ENCODE measurements at places on chromosomes 11 and 22.
A peak's percentile ranks its signal among the peaks of the same experiment; 100 is the strongest.

DNA sequence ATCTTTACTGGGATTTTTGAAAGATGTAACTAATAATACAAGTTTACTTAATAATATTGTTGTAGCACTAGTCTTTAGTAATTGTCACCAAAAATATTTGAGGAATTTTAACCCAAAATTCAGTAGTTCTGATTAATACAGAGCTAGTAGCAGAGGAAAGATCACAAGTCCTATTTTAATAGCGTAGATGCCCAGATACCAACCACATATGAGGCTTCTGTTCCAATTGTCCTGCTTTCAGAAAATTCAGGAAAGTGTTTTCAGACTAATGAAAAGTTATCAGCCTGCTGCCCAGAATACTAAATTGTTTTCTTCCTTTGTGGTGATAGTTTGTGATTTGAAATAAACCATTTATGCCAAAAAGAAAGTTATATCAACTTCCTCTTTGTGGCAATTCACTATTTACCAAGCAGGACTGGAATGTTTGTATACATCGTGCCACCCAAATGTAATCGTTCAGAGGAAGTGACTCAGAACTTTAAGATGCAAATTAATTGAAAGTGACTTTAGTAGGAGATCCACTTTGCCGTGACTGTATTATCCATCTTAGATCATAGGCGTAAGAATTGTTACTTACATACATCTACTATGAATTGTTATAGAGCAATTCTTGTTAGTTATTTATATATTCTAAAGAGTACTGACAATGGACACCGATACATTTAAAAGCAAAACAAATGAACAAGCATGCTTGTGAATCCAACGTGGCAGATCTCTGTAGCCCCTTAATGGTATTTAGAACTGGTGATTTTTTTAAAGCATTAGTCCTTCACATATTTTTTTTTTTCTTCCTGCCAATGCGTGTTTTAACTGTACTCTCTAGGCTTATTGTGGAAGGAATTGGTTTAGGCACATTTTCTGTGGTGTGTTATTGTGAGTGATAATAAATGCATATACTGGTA, 231.0 kb downstream of the DDX10 start:
- no peak for DNase-seq

GRCh38 chr11:128579798-128580504, 7.4 kb downstream of the ETS1 start:
- no peak for DNase-seq

DNA sequence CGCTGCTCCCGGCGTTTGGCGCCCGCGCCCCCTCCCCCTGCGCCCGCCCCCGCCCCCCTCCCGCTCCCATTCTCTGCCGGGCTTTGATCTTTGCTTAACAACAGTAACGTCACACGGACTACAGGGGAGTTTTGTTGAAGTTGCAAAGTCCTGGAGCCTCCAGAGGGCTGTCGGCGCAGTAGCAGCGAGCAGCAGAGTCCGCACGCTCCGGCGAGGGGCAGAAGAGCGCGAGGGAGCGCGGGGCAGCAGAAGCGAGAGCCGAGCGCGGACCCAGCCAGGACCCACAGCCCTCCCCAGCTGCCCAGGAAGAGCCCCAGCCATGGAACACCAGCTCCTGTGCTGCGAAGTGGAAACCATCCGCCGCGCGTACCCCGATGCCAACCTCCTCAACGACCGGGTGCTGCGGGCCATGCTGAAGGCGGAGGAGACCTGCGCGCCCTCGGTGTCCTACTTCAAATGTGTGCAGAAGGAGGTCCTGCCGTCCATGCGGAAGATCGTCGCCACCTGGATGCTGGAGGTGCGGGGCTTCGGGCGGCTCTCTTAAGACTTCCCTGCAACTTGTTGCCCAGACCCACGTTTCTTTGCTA, at the start of gene CCND1:
Gene CCND1, plus strand, starts transcription at position 162 of the 587 bp plus-strand sequence. Its CDS starts 158 bp downstream, at position 320.
- peak; percentile 29 for DNase-seq

- no peak for DNase-seq
Observed at GRCh38 chr11:88104408-88104807, 70.8 kb downstream of the RAB38 start.

- DNase-seq = no peak
Observed at GRCh38 chr11:73467505-73467904, 91.3 kb downstream of the RELT start.

GRCh38 chr22:30506507-30506968, 1.0 kb upstream of the SEC14L4 start:
- DNase-seq = peak; percentile 11

GRCh38 chr11:79335681-79336080, 105.1 kb downstream of the TENM4 start:
- no peak for DNase-seq

DNA sequence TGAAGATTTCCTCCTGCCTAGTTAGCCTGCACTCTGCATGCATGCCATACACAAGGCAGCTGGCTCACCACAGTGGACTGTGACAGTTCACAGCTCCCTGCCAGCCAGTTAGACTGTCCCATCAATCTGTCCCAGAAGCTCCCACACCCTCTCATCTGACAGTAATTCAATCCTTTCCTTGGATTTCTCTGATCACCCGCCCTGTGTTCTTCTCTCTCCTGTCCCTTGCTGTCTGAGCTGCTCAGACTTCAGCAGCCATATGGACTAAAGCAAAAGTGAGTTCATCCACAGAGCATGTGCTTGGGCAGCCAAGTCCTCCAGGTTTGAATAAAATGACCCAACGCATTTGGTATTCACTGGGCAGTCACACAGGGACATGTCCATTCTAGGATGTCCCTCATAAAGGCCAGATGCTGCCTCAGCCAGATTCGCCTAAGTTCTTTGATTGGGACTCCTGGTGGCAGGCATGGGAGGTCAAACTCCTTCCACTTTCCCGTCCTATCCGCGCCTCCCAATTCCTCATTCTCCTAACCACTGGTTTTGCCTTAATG, 54.5 kb upstream of the ZBTB44 start:
- DNase-seq = no peak

DNA sequence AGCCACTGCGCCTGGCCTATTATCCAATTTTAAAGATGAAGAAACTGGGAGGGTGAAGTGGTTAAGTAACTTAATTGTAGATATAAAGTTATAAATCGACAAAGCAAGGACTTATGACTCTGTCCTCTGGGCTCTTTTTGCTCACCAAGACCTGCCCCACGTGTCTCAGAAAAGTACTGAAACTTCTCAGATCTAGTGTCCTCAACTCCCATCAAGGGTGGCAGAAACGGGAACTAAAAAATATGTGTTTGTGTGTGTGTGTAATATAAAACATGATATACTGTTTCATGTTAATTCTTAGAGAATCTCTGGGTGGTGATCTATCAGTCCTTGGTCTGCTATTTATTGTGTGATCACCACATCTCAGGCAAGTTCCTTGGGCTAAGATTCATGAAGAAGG, 104.9 kb downstream of the GAB2 start:
- no peak for DNase-seq

- no peak for DNase-seq
Observed at GRCh38 chr11:35174666-35175065, 35.7 kb downstream of the CD44 start.

GRCh38 chr22:20550851-20551744, 43.7 kb downstream of the MED15 start:
- no peak for DNase-seq

DNA sequence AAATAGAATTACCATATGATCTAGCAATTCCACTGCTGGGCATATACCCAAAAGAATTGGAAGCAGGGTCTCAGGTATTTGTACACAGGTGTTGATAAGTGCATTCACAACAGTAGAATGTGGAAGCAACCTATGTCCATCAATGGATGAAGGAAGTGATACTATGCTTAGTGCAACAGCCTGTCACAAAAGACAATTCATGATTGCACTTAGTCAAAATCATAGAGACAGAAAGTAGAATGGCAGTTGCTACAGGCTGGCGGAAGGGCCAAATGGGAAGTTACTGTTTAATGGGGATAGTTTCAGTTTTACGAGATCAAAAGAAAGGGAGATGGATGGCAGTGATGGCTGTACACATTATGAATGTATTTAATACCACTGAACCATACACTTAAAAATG, 42.0 kb downstream of the SGSM3 start:
- DNase-seq = no peak

GRCh38 chr11:10943968-10944367, 86.1 kb upstream of the ZBED5 start:
- no peak for DNase-seq

DNA sequence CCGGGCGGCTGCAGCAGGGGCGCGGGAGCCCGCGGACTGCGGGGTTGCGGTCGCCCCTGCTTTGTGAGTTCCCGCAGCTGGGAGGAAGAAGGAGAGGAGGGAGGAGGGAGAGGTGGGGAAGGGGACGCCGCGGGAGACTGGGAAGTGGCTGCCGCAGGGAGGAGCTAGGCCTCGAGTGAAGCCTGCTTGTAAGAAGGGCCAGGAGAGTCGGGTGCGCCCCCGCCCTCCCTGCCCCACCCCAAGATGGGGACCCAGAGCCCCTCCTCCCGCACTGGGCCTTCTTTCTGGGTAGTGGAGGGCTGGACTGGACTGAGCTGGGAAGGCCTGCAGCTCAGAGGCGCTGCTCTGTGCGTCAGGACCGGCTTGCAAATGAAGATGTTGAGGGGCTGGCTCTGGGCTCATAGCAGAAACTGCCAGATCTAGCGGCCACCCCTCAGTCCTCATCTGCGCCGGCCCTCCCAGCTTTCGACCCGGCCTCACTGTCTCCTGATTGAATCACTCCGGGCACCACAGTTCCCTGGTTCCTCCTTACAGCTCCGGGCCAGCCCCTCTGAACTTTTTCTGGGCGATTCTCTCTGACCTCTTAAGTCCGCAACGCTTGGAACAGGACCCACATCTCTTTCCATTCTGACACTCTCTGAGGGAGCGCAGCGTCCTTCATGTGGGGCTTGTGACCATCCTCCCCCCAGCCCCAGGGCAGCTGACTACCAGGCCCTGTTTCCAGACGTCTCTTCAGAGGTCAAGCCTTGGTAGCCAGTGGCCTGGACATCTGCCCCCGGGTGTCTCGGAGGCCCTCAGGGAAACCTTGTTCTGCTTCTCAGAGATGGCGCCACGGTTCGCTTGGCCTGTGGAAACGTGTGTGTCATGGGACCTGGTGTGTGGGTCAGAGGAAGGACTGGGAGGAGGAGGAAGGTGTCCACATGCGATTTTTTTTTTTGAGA, 21.9 kb downstream of the SERPINH1 start:
- DNase-seq = peak; percentile 83

GRCh38 chr11:107275632-107276031, 182.0 kb downstream of the CWF19L2 start:
- DNase-seq = no peak

- DNase-seq = no peak
Observed at GRCh38 chr11:95556011-95556341, 233.6 kb downstream of the FAM76B start.

DNA sequence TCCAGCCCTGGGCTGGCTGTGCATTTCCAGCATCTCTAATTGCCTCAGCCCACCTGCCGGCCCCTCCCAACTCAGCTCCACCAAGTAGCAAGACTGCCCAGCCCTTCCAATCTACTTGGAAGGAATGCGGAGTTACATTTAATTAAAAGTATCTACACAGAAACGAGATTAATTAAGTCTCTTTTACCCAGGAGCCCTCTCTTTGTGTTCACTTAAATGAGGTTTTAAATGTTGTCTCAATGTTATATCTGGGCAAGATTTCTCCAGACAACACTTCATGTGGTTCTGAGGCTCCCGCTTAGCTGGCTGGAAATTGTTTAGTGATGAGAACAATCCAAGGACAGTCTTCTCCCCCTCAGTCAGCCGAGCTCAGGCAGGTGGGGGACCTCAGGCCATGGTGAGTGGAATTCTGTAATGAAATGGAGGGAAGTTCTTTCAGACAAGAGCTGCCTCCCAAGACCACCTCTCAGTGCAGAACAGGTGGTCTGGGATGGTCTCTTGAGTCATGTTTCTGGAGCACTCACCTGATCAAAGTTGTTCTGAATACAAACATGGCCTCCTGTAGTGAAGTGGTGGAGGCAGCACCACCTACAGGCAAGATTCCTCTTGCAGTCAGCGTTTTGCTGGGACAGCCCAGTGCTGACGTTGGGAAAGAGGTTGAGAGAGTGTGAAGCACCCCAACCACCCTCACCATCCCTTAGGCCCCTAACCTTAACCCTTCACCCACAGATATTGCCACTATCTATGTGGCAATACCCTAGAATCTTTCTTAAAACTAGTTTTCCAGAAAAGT, 371.6 kb downstream of the CADM1 start:
- DNase-seq = no peak

DNA sequence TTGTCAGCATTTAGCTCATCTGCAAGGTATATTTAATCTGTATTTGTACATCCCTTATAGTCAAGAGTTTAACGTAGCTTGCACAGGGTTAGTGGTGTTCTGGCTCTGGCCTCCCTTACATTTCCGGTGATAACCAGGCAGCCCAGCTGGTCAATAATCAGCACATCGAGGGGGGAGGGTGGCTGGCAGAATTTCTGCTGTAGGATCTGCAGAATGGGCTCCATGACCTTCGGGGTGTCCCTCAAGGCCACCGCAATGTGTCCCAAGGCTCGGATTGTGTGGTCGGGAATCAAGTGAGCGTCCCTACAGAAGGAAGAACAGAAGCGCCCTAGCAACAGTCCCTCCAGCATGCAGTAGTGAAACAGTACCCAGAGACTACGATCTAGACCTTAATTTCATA, 25.1 kb downstream of the SERPIND1 start:
- no peak for DNase-seq

GRCh38 chr11:16817351-16817750, 78.9 kb downstream of the C11orf58 start:
- no peak for DNase-seq

GRCh38 chr11:11065396-11065795, 207.5 kb upstream of the ZBED5 start:
- no peak for DNase-seq

DNA sequence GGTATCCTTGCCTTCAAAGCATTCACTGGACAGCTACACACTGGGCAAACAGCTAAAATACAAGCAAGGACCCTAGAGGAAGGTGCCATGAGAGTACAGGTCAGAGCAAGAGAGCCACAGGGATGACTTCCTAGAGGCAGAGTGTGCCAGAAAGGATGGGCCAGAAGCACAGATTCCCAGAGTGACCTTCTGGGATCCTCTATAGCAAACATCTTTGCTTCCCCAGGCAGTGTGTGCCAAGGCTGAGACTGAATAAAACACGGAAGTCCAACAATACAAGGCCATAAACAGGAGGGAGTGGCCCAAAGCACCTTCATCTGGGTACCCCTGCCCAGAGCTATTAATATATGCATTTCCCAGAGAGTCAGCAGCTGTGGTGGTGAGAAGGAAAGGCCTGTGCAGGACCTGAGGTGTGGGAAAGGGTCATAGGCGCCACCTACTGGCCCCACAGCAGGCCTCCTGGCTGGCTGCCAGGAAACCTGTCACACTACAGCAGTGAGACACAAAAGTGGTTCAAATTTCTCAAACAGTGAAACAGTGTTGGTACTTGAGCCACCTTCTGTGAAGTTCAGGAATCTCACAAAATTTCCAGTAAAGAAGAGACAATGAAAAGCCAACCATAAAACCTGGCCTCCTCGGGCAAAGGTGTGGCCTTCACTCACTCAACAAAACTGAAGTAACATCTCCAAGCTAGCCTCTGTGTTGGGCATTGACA, 20.3 kb downstream of the CLPB start:
- peak; percentile 97 for DNase-seq

GRCh38 chr11:120680322-120680721, 168.8 kb downstream of the GRIK4 start:
- DNase-seq = no peak

- DNase-seq = peak; percentile 44
Observed at GRCh38 chr11:115425250-115425649, 79.0 kb downstream of the CADM1 start.

GRCh38 chr22:26610072-26610958, 7.5 kb downstream of the CRYBB1 start:
- no peak for DNase-seq

Data from DMS79 treated with DMSO at 0.1 percent for 48 hours (cell line).